Hematopoietic multipotent progenitor cell treated with erythropoietin and hydrocortisone succinate and interleukin-3 and kit ligand, for 4 days (in vitro differentiated cells): ENCODE measurements at places on chromosomes 3 and 15.

GRCh38 chr3:38805765-38806386 lies 10.1 kb downstream of the SCN10A start:
- DNase-seq = peak; percentile 92

GRCh38 chr15:64151727-64152506 lies at the start of gene SNX22:
Gene SNX22 (plus strand): TSS chr15:64151731. CDS start chr15:64151776, 45 bp downstream.
- DNase-seq = peak; percentile 39

DNA sequence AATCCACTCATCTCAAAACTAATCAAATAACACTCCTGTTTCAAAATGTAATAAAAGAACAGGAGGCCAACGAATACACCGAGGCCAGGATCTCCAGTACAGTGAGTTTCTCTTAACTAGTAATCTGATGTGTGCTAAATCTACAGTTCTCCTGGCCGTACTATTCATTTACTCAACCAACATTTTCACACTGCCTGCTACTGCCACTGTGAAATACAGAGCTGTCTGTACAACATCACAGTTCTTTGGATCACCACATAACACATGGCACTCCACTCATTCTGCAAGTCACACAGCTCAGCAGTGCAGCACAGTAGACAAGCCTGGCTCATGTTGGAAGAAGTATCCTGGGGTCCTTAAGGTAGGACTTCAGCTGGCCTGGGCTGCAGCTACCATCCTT lies 21.9 kb downstream of the RIOX2 start:
- DNase-seq = no peak

- DNase-seq = no peak
These were observed 76.3 kb downstream of the SMAD6 start for GRCh38 chr15:66778314-66778665.

GRCh38 chr15:91476861-91477260 lies 376.6 kb upstream of the SLCO3A1 start:
- DNase-seq = no peak

DNA sequence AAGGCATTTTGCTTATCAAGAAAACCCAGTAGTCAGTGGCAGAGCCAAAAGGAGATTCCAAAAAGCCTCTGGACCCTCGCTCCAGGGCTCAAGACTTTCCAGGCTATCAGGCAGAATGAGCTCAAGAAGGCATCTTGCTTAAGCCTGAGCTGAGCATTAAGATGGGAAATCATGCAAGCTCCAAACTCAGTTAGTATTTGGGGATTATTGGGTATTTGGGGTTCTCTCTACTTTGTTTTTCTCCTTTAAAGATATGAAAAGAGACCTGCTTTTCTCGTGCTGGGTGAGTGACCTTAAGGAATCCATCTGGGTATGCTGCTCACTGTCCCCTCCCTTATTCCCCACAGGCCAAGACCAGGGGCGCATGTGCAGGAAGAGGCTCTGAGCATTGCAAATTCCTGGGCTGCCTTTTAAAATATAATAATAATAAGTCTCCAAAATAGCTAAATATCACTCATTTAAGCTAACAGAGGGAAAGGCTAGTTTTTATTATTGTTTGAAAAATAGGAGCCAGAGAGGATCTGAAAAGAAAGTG lies 75.4 kb upstream of the HACD2 start:
- no peak for DNase-seq
